ENCODE measurements at places on chromosomes 11 and 22.

GRCh38 chr11:71240865-71241691 is 11.3 kb downstream of the SHANK2 start:
- DNase-seq, result no peak

DNA sequence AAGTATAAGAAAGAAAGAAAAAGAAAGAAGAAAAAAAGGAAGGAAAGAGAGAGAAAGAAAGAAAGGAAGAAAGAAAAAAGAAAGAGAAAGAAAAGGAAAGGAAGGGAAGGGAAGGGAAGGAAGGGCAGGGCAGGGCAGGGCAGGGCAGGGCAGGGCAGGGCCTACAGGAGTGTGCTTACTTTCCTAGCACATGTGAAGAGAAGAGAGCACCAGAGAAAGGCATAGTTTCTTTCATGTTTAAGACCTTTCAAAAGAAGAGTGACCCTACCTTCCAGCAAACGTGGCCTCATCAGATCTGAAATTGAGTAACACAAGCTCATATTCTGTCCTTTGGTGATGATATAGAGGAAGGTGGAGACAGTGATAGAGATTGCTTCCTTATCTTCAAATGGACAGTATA is 899.3 kb upstream of the RAG2 start:
- no peak for DNase-seq

DNA sequence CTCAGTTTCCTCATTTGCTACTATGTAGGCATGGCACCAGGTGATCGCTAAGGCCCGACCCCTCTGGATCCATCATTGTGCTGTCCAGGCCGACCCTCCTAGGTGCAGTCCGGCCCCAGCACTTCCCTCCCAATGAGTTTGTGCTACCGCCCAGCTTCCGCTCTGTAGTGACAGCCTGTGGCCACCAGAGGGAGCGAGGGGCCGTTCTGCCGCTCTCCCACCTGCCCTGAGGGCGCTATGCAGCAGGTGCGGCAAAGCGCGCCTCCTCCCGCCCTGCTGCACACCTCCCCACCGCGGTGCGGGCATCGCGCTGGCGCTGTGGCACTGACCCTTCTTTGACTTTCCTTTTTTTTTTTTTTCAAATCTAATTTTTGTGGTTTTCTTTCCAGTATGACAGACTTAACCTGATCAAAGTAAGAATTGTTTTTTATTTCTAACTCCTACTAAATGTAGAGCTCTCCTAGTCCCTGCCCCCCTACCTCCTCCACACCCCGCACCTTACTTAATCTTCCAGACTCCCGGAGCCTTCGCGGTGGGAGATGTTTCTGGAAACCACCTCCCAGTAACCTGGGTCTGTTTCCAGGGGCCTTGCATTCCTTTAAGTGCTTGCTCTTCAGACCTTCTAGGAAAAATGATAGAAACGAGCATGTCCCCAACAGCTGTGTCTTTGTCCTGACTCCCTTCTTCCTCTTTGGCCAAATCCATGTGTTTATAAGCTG is 73.7 kb downstream of the SCN3B start:
- DNase-seq, result peak; percentile 80

- no peak for DNase-seq
These were observed 116.1 kb downstream of the PHF21B start for GRCh38 chr22:44893731-44894080.

- DNase-seq, result no peak
These were observed 270.6 kb downstream of the FAT3 start for GRCh38 chr11:92495107-92495793.

- no peak for DNase-seq
These were observed 1.2 kb downstream of the EIF4ENIF1 start for GRCh38 chr22:31488346-31488883.

- DNase-seq, result no peak
These were observed 3.6 kb upstream of the RRAS2 start for GRCh38 chr11:14362611-14363010.

GRCh38 chr11:120186456-120186773 is 24.4 kb upstream of the OAF start:
- no peak for DNase-seq

- no peak for DNase-seq
These were observed 15.0 kb downstream of the ANO1 start for GRCh38 chr11:70092959-70093715.

- DNase-seq, result peak; percentile 12
These were observed 647 bp downstream of the SWAP70 start for GRCh38 chr11:9664276-9665171.

- no peak for DNase-seq
These were observed 52.2 kb upstream of the B3GAT1 start for GRCh38 chr11:134464196-134464595.

GRCh38 chr11:73980001-73980961 is 2.4 kb downstream of the UCP2 start:
- no peak for DNase-seq

GRCh38 chr11:6410695-6411430 is 8.0 kb downstream of the APBB1 start:
- DNase-seq, result no peak

GRCh38 chr11:65854161-65854592 is 3.8 kb downstream of the CFL1 start:
- DNase-seq, result peak; percentile 62

GRCh38 chr11:57588046-57588710 is 9.3 kb upstream of the SERPING1 start:
- no peak for DNase-seq

DNA sequence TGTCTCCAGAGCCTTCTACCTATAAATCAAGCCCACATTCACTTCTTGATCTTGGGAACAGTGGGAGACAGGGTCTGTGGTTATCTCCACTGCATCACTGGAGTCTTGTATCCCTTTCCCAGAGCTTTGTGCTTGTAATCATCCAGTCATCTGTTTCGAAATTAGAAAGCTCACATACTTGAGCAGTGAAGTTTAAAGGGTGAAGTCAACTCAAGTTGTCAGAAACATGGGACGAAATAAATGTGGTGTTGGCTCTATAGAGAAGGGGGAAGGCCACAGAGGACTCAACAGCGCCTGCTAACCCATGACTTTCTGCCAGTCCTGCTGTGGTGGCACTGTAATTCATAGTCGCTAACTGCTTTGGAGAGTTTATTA is 197.5 kb downstream of the DBX1 start:
- DNase-seq, result no peak

Measured in LoVo (cell line).